Activated CD4-positive, alpha-beta T cell treated with anti-CD3 and anti-CD28 coated beads, Interleukin-2, amount 50 U/mL, for 24 hours (primary cell): ENCODE measurements at places on chromosomes 7 and 10.

DNA sequence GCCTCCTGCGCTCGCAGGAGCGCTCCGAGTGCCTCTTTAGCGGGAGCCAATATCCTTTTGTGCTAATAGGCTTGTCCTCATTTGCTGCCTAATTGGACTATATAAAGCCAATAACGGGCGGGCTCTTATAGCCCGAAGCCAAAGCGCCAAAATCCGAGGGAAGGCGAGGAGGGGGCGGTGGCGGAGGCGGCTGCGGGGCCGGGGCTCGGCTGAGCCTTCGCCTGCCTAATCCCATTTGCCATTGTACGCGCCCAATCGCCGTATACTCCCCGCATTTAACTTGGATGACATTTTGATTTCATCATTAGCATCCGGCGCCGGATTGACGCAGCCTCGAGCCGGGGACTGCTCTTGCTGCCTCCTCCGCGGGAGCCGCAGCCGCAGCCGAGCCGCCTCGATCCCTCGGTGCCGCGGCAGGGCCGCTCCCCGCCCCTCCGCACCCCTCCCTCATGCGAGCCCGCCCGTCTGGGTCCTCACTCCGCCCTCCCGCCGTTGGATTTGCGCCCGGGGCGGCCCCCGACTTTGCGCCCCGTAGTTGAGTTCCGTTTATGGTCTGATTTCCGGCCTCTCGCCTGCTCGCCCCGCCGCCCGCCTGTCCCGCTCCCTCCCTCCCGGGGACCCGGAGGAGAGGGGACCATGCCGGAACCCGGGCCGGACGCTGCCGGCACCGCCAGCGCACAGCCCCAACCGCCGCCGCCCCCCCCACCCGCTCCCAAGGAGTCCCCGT, at the start of gene HMX3:
TSS of gene HMX3 (plus strand) at position 556 of the 727 bp plus-strand sequence. CDS start at position 637, 81 bp downstream.
- DNase-seq = no peak

GRCh38 chr7:48505051-48505450, 333.8 kb downstream of the ABCA13 start:
- no peak for DNase-seq

DNA sequence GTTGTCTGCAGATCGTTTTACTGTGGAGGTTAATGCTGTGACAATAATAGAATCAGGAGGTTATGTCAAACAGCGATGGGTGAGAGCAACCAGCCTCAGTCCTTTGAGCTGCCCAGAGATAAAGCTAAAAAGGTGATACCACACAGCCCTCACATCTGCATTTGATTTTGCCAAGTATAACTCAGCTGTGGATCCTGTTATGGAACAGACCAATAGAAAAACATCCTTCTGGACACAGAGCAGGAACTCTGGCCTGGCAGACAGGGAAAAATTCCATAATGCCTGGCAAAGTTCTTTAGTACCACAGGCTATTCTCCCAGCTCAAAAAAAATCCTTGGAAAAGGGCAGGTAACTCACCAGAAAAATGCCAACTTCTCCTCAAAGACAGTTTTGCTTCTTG, 87.1 kb upstream of the PDLIM1 start:
- no peak for DNase-seq

DNA sequence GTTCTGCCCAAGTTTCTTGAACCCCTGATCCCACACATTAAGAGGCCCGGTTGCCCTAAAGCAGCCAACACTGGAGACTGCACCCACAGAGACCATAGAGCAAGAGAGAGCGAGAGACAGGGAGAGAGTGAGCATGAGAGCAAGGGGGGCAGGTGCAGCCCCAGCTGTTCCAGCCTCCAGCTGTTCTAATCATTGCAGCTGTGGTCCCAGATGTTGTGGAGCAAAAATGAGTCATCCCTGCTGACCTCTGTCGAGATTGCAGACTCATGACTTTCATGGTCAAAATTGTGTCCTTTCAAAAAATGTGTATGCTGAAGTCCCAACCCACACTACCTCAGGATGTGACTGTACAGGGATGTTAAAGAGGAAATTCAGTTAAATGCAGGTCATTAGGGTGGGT, 143.9 kb upstream of the FRMD4A start:
- no peak for DNase-seq

DNA sequence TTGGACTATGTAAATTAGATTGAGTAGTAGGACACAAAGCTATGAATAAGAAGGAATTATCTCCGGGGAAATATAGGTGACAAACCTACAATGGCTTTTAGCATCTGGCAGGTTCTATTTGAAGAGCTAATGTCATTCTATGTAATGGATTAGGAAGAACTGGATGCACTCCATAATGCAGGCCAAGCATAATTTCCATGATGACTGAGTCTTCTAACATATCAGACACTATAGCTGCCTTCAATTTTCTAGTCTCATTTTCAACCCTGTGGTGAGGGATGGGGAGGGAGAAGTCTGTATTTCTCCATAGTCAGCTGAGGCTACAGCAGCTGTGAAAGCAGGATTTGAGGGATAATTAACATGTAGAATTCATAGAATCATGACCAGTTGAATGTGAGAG, 390.4 kb upstream of the LRRTM3 start:
- DNase-seq = no peak

DNA sequence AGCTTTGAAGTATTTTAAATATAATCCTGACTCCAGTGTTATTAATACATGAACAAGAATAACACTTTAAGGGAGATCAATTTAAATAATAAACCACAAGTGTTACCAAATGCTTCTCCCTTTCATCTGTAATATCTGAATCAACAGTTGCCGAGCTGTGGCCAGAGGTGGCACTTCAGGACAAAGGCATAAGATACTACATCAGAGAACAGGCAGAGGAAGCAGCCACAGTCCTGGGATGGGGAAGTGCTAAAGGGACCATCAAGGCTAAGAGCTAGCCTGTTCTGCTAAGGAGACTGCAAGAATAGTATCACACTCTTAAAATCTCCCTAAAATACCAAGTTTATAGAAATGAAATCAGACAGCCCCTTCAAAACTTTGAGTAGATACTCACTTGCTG, 378.2 kb upstream of the PRKCQ start:
- DNase-seq = no peak

- DNase-seq = no peak
Measured at GRCh38 chr7:79258826-79259225, 194.6 kb downstream of the MAGI2 start.

- no peak for DNase-seq
Measured at GRCh38 chr10:60767424-60767823, 10.9 kb upstream of the CDK1 start.

DNA sequence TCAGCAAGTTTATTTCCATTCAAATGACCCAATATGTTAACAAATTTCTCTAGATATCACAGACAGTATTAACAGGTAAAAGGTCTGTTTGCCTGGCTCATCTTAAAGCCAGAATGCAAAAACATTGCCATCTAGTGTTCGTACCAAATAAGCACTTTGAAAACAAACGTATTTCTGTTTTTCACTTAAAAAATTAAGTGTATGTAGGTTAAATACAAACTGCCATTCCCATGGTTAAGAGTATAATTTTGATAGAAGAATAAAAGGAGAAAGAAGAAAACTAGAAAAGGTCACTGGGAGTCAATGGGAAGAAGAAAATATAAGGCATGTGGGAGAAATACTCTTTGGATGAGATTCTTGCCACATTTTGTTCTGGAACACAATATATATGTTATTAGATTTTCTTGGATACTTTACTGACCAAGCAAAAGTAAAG, 51.0 kb downstream of the ORC5 start:
- no peak for DNase-seq

- no peak for DNase-seq
Measured at GRCh38 chr10:115963848-115964247, 309.2 kb downstream of the GFRA1 start.

DNA sequence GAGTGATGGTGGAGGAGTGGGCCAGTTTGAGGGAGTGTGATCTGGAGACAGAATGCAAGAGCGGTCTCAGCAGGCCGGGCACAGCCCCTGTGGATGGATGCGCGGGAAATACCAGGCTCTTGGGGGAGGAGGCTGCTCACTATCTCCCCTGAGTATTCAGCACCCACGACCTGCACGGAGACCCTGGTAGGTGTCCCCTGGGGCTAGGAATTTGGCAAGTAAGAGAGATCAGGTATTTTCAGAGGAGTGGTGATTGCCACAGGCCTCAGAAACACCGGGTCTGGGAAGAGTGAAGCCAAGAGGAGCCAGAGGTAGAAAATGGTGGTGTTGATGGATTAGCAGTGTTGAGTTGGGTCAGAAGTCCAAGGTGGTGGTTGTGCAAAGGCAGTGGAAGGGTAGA, 426.3 kb downstream of the PAXIP1 start:
- DNase-seq = no peak

DNA sequence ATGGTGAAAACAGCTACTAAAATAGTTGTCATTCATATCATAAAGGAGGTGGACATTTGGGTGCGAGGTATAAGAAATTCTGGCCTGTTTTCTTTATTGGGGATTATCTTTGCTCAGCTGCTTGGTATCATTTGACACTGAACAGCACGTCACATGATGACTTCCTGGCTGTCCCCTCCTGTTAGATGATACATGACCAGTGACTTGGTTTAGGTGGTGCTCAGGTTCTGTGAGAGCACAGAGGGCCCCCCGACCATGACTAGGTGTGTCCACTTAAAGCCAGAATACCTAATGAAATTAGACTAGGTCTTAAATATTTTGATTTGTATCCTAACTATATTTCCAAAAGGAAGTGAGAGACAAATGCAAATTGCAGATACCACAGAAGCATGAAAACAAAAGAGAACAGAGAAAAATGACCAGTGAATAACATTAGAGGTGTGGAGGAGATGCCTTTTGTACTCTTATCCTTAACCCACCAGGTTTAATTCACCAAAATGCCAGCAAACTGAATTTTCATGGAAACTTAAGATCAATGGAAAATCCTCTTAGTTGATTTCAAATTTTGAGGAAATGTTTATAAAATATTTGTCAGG, 50.6 kb upstream of the GJD4 start:
- DNase-seq = no peak

GRCh38 chr10:48983648-48984351, 44.2 kb upstream of the LRRC18 start:
- no peak for DNase-seq

- DNase-seq = no peak
Measured at GRCh38 chr10:34408956-34409355, 406.1 kb downstream of the PARD3 start.

DNA sequence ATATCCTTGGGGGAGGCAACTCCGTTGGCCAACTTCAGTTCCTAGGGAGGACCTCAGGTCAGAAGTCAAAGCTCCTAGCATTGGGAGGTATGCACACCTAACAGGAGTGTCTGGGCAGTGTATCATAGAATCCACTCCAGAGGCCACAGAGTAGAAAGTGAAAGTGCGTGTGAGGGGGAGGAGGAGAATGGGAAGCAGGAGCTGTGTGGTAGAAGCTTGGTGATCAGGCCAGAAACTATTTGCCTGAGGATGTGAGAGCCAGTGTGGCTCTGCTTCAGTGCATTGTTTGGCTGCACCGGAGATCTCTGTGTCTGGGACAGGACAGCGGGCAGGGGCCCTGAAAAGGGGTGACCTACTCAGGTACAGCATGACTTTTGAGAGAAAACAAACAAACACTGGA, 557.4 kb upstream of the VSTM2A start:
- DNase-seq = no peak

DNA sequence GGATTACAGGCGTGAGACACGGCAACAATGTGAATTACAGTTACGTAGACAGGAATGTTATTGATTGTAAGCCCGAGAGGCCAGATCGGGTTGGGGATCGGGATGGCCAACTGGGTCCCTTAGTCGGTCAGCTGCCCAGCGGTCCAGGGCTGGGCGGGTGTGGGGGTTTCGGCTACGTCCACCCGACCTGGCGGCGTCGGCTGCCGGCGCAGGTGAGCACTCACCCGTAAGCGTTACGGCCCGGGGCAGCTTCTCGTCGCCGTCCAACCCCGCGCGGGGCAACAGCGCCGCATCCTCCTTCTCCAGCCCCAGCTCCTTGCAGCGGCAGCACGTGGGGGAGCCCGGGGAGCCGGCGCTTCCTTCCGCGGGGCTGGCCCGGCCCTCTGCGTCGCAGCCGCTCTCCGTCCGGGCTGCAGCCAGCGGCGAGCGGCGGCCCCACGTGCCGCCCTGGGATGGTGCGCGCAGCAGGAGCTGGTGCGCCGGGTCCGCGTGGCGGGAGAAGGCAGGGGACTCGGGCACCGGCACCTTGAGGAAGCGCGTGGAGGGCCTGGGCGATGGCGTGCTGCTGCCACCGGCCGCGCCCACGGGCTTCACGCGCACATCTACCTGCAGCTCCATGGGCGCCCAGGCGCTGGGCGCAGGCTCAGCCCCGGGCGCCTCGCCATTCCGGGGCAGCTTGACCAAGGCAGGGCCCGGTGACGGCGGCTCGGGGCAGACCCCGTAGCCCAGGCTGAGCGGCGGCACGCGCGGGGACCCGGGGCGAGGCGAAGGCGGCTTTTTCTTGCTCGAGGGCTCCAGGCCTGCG, 609 bp downstream of the KLRG2 start:
- DNase-seq = no peak

DNA sequence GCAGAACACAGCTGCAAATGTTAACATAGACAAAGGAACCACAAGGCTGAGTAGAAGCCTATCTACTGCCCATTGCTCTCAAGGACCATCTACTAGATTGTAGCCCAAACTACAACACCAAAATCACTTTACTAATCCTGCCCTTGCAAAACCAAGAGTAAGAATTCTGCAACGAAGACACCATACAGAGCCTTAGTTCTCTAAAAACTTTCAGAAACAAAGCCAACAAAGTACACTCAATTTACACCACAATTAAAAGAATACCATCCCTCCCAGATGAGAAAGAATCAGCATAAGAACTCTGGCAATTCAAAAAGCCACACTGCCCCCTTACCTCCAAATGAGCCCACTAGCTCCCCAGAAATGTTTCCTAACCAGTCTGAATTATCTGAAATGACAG, 294.3 kb downstream of the CTNNA3 start:
- DNase-seq = no peak

DNA sequence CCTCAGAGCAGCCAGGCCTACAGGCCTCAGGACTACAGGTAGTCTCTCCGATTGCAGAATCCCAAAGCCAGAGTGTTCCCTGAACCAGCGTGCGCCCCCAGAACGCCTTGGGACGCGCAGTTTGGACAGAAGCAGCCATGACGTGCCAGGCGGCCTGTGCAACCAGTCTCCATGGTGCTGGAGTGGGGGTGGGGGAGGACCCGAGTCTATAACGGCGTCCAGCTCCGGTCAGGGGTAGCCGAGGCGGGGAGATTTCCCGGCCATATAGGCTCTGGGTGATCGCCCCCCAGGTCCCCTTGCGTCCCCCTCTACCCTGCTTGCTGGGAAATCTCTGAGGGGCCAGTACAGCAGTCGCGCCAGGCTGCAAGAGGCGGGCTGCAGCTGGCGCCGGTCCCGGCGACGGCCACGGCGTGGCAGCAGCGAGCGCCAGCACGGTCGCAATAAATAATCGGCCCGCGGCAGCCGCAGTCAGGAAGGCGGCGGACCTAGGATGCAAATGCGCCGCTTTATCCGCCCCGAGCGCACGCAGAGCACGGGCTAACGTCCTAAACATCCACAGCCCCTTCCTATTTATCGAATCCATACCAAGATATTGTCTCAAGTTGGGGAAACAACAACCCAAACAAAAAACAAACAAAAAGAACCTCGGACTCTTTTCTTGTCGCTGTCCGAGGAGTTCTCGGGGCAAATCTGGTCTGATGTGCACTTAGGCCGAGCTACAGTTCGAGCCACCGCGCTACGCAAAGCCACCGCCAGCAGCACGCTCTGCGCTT, 1.6 kb downstream of the HOXA3 start:
- no peak for DNase-seq

- no peak for DNase-seq
Measured at GRCh38 chr10:79089632-79090031, 20.9 kb downstream of the ZMIZ1 start.
